ENCODE measurements at places on chromosomes 11 and 22.

GRCh38 chr22:39898997-39899396 lies 1.9 kb upstream of the GRAP2 start:
- DNase-seq = no peak

DNA sequence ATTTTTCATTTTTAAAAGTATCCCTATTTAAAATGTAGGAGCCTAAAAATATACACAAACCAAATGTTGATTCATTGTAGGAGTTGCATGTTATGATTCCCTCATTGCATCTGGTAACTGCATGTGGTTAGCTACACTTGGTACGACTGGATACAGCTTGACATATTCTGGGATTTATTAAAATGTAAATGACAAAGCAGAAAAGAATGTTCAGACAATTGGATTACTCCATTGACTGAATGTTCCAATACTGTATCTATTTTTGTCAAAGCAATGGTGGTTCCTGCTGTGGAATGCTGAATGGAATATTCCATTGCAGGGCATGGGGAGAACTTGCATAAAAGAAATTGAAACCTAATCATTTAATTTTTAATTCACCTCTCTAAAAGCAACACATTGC lies 30.8 kb downstream of the BLID start:
- DNase-seq = no peak

DNA sequence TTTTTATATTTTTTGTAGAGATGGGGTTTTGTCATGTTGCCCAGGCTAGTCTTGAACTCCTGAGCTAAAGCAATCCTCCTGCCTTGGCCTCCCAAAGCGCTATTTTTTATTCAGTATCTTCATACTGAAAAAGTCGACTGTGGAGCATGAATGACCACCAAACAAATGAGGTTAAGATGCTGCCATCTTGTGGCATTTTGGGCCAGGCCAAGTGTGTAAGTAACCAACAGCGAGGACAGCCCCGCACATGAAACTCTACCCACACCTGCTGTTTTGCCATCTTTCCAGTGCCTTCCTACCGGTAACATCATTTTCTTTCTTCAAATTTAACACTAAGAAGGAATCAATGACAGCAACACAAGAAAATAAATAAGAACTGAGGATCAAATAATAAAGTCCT lies 32.2 kb upstream of the AQP11 start:
- no peak for DNase-seq

DNA sequence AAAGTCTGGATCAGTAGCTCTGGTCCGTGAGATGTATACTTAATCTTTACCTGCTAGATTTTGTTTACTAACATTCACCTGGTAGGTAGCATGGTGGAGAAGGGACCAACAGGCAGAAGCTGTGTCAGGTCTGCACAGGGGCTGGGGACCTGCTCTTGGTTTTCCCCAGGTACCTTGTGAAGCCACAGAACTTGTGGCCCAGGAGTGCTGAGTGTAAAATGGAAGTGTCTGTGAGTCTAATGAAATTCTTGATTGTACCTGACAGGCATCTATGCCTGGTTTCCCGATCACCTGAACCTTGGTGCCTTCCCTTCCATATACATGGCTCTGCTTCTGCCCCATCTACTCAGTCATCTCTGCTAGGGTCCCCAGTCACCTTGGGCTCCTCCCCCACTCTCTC lies 94.3 kb downstream of the CWC15 start:
- no peak for DNase-seq

DNA sequence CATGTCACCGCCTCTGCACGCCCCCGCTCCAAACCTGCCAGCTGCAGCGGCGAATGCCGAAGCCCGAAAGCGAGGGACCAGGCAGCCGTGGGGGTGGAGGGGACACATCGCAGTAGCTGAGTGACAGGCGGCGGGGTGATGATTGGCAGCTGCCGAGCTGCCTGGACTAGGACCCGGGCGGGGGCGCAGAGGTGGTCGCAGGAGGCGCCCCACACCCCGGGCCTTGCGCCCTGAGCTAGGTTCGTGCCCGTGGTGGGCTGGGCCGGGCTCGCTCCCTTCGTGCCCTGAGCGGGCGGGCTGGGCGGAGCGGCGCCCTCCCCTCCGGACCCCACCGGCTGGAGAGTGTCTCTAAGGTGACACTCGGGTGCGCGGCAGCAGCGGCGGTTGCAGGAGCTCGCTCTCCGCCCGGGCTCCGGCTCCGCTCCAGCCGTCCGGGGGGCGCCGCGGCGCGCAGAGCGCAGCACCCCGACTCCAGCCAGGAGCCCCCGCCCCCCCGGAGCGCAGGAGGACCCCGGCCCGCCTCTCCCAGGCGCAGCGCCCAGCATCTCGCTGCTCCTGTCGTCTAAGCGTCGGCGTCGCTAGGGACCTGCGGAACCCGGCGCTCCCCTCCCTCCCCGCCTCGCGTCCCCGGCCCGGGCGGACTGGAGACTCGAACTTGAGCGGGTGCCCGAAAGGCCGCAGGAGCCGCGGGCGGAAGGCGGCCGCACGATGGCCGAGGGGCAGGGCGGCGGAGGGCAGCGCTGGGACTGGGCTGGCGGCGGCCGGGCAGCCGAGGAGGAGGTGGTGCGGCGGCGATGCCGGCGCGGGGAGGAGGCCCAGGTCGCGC lies 14.5 kb upstream of the DGKZ start:
- DNase-seq = no peak

- no peak for DNase-seq
Measured at GRCh38 chr11:113674397-113674685, 31.8 kb downstream of the TMPRSS5 start.

GRCh38 chr11:120197251-120197891 lies 13.5 kb upstream of the OAF start:
- DNase-seq = no peak
